Activated CD4-positive, alpha-beta T cell treated with anti-CD3 and anti-CD28 coated beads, Interleukin-2, amount 10 ng/mL, durations not matched to agents 7 days and 5 days (primary cell): ENCODE measurements at places on chromosomes 3 and 15. TPM values are rescaled to one million over a fixed set of nuclear protein-coding genes. Genes with fewer than 3 reads are reported as not detected.

SCAMP2 gene
- total RNA-seq: 128 TPM

PLA2G4D gene
- not detected for total RNA-seq

DNA sequence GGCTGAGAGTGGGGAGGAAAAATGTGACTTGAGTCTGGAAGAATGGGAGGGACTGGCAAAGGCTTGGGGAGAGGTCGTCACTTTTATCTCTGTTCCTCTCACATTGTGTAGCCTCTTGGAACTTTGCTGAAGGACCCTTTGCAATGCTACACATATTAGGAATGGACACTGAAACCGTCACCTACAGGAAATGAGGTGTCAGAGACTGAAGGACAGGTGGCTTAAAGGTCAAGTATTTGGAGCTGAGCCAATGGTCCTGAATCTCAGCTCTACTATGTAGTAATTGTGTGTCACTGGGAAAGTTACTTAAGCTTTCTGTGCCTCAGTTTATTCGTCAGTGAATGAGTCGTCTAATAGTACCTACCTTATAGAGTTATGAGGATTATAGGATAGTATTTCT, 14.7 kb downstream of the MCTP2 start:
- no peaks in the 10 kb centered on the region for H3K27me3 ChIP-seq
- H3K4me3 ChIP-seq: no peak overlapping the region
- H3K36me3 ChIP-seq: peaks cover 10% of the 10 kb centered on the region
- peaks cover 3% of the 10 kb centered on the region for H3K4me1 ChIP-seq
- DNase-seq: no peak
- H3K27ac ChIP-seq: no peak overlapping the region

DNA sequence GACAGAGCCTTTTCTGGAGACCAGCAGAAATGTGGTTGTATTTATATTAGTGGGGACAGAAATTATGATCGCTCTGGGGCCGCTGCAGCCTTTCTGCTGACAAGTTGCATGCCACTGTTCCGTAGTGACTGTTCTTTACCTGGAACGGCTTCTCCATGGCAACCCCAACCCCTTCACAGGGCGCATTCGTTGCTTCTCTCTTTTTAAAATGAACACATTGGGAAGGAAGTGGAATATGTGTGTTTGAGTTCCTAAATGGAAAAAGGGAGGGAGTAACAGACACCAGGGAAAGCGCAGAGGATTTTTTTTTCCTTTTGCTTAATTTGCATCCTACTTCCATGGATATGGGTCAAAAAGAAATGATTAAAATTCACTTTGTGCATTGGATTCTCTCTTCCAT, 482.0 kb upstream of the SUCLG2 start:
- no peaks in the 10 kb centered on the region for H3K36me3 ChIP-seq
- H3K27me3 ChIP-seq: no peaks in the 10 kb centered on the region
- no peak overlapping the region for H3K27ac ChIP-seq
- H3K4me3 ChIP-seq: no peak overlapping the region
- no peaks in the 10 kb centered on the region for H3K4me1 ChIP-seq

CYP11A1 gene
- total RNA-seq: not detected

DNA sequence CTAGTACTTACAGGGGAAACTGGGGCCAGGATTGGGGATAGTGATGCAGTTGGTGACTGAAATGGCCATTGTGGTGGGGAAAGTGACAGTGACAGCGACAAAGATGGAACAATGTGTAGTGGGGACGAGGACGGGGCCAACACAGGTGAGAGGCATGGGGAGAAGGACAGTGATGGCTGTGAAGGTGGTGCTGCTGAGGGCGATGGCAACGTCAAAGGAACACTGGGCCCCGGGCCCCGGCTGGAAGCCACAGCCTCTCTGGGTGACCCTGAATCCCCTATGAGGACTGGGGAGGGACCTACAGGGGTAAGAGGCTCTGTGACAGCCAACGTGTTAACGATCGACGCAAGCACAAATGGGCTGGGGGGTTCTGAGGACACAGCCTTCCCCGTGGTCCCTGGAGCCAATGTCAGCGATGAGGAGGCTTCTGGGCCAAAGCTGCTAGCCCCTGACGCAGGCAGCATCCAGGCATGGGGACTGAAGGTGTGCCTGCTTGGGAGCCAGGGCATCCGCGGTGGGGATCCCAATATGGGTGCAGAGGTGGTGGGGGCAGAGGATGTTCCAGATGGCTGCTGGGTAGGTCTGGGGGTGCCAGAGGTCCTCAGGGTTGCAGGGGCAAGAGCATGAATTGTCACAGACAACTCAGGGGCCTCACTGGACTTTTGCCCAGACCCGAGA, 25.2 kb upstream of the GOLGA6C start:
- H3K27me3 ChIP-seq: peaks cover 4% of the 10 kb centered on the region
- H3K27ac ChIP-seq: no peak overlapping the region
- no peak for DNase-seq
- H3K4me1 ChIP-seq: no peaks in the 10 kb centered on the region
- H3K4me3 ChIP-seq: no peak overlapping the region

- H3K27ac ChIP-seq: peak overlapping the region; percentile 97
- H3K36me3 ChIP-seq: peaks cover 23% of the 10 kb centered on the region
- peaks cover 64% of the 10 kb centered on the region for H3K4me1 ChIP-seq
- DNase-seq: peak; percentile 57
- H3K27me3 ChIP-seq: no peaks in the 10 kb centered on the region
Observed at GRCh38 chr15:99424978-99425656, 140.7 kb upstream of the MEF2A start.

TMIE gene
- 1.6 TPM for total RNA-seq

DNA sequence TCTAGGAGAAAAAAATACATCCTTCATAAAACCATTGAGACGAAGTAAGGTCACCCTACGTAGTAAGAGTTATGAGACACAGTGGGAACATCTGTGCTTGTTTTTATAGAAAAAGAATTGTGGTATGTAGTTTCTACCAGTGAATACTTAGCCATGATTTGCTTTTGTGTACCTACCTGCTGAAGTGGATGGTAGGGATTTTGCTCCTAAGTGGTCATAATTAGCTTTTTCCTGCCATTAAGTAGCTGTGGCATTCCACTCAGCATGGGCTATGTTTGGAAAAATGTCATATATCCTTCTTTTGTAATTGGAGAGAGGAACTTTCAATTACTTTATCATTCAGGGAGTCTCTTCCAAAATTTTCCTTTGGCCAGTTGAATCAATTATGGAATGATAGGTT, 63.7 kb downstream of the CHD2 start:
- H3K36me3 ChIP-seq: peaks cover 76% of the 10 kb centered on the region
- no peaks in the 10 kb centered on the region for H3K27me3 ChIP-seq
- DNase-seq: no peak

DNA sequence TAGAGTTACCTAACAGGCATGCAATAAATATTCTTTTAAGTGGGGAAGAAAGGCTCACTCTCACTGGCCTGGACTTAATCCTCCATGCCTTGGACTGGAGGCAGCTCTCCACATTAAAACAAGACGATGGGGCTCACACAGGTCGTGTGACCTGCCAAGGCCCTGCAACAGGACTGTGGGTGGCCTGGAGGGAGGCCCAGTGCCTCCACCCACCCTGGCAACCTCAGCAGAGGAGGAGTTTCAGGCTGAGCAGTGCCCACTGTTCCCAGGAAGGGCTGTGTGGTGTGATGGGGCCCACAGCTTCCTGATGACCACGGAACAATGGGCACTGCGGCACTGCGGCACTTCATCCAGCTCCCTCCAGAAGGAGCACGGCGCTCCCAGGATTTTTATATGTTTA, 5.5 kb downstream of the UROC1 start:
- no peak for DNase-seq
- H3K27me3 ChIP-seq: no peaks in the 10 kb centered on the region
- H3K4me3 ChIP-seq: no peak overlapping the region
- H3K36me3 ChIP-seq: no peaks in the 10 kb centered on the region

GRCh38 chr3:51684971-51685751, 14.1 kb downstream of the TEX264 start:
- H3K27me3 ChIP-seq: no peaks in the 10 kb centered on the region
- peak; percentile 32 for DNase-seq
- peak overlapping the region; percentile 62 for H3K4me3 ChIP-seq
- peaks cover 89% of the 10 kb centered on the region for H3K4me1 ChIP-seq
- peak overlapping the region; percentile 88 for H3K27ac ChIP-seq
- H3K36me3 ChIP-seq: peaks cover 76% of the 10 kb centered on the region

CAMK2N2 gene
- total RNA-seq: not detected

DNA sequence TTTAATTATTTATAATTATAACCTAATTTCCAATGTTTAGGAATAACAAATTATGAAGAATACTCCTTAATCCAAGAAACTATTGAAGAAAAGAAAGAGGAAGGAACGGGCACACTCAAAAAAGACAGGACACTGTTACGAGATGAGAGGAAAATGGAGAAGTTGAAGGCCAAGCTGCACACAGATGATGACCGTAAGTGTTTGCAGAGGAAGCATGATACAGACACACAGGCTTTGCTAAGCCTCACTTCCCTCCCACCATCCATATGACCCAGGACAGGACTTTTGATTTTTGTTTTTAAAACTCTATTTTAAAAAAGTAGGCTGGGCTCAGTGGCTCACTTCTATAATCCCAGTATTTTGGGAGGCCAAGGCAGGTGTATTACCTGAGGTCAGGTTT, 389.4 kb upstream of the TPM1 start:
- H3K36me3 ChIP-seq: no peaks in the 10 kb centered on the region
- peaks cover 8% of the 10 kb centered on the region for H3K4me1 ChIP-seq
- H3K27me3 ChIP-seq: no peaks in the 10 kb centered on the region
- no peak for DNase-seq
- no peak overlapping the region for H3K27ac ChIP-seq

DNA sequence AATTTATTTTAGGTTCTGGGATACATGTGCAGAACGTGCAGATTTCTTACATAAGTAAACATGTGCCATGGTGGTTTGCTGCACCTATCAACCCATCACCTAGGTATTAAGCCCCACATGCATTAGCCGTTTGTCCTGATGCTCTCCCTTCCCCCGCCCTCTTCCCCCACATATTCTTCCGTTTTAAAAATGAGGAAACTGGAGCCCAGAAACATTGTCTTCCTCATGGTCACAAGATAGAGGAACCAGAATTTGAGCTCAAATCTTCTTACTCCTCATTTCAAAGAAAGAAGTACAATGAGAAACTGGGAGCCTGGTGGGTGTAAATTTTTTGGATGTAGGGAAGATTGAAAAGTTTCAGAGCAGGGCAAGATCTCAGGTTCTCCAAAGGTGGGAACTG, 56.1 kb upstream of the USP3 start:
- no peaks in the 10 kb centered on the region for H3K36me3 ChIP-seq
- H3K4me3 ChIP-seq: no peak overlapping the region
- peaks cover 6% of the 10 kb centered on the region for H3K27me3 ChIP-seq

DNA sequence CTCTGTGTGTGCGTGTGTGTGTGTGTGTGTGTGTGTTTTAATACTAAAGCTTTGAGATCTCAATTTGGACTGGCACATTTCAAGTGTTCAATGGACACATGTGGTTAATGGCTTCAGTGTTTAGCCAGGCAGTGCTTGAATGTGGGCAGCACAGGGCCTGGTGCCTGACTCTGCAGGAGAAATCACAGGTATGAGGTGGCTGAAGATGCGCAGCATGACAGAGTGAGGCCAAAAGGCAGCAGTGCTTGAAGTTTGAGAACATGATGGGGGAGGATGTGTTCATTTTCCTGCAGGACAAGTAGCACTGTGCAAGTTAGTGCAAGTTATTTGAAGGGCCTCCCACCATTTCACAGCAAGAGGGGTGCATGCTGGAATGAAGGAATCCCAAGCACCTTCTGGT, 620.5 kb upstream of the TBL1XR1 start:
- H3K4me1 ChIP-seq: peaks cover 6% of the 10 kb centered on the region
- no peak overlapping the region for H3K4me3 ChIP-seq
- no peaks in the 10 kb centered on the region for H3K36me3 ChIP-seq

ABHD2 gene
- total RNA-seq: 79.7 TPM

GRCh38 chr3:5429517-5429890, 242.0 kb downstream of the EDEM1 start:
- H3K27me3 ChIP-seq: peaks cover 6% of the 10 kb centered on the region
- peaks cover 5% of the 10 kb centered on the region for H3K4me1 ChIP-seq
- no peak for DNase-seq
- no peaks in the 10 kb centered on the region for H3K36me3 ChIP-seq
- no peak overlapping the region for H3K4me3 ChIP-seq
- H3K27ac ChIP-seq: no peak overlapping the region

UQCRC1 gene
- 157 TPM for total RNA-seq

SEMA6D gene
- total RNA-seq: not detected

- no peak overlapping the region for H3K4me3 ChIP-seq
- no peak for DNase-seq
- no peak overlapping the region for H3K27ac ChIP-seq
- H3K36me3 ChIP-seq: peaks cover 3% of the 10 kb centered on the region
Observed at GRCh38 chr3:112745567-112746248, 101.0 kb downstream of the CD200R1L start.

ZNF501 gene
- total RNA-seq: 3.6 TPM

DNA sequence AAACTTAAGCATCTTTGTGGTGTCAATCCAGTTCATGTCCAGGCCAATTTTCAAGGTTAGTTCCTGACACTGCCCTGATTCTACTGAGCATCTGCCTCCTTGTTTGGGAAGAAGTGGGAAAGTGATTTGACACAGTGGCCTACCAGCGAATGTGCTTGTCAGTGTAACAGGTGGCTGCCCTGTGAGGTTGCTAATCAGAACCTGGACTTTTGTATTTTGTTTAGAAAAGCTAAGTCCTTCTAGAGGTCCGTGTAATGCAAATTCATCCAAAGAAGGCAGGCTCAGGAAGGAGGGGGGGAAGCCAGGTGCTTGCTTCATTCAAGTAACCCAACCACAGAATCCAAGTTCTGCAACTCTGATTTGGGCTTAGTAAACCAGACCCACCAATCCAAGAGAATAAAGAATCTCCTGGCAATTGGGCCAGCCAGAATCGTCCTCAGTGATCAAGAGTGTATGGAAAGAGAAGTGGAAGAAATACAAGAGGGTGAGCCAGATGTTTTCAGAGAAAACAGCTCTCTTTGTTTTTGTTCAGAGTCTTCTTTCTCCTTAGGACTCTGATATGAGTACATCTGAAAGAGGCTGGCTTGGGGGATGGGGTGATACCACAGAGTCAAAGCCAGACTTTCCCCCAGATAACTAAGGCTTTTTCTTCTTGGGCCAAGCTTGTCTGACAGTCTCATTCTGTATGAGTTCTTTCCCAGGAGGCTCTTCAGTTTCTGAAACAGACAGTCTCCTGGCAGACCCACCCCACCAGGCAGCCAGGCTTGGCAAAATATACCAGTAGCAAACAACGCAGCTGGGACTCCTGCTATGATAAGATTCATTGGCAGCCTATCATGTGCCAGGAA, 508.9 kb upstream of the TBL1XR1 start:
- no peak overlapping the region for H3K27ac ChIP-seq
- DNase-seq: no peak
- no peaks in the 10 kb centered on the region for H3K36me3 ChIP-seq
- H3K4me1 ChIP-seq: no peaks in the 10 kb centered on the region

- peak overlapping the region; percentile 98 for H3K27ac ChIP-seq
- H3K27me3 ChIP-seq: no peaks in the 10 kb centered on the region
- peaks cover 46% of the 10 kb centered on the region for H3K36me3 ChIP-seq
- no peak for DNase-seq
- H3K4me3 ChIP-seq: peak overlapping the region; percentile 84
- H3K4me1 ChIP-seq: peaks cover 73% of the 10 kb centered on the region
Observed at GRCh38 chr3:48472673-48472922, 26.1 kb downstream of the ATRIP start.

ITPKA gene
- total RNA-seq: 0.35 TPM
